Neural crest cell (in vitro differentiated cells): ENCODE measurements at places on chromosomes 6 and 20.

GRCh38 chr6:31935823-31936222 is 8.3 kb downstream of the C2 start:
- no peak for DNase-seq

DNA sequence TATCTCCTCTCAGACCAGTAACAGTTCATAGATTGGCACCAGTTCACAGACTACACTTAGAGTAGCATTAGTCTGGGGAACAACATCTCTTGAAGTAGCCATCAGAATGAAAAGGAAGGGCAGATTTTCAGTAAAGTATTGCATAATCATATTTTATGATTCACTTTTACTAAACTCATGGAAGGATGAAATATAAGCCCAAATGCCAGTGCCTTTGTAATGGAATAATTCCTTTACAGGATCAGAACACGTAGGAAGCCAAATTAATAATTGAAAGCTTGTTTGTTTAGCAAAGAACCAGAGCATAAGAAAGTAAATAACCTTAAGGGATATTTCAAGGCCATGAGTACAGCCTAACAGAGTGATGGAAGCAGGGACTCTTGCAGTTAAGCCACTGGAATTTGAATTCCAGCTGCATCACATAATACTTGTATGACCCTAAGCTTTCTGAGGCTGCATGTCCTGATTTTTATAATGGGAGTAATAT is 11.4 kb upstream of the LOC128125822 start:
- DNase-seq = no peak

- no peak for DNase-seq
Observed at GRCh38 chr6:141117874-141118273, 1014.9 kb upstream of the GJE1 start.

GRCh38 chr6:112007805-112008204 is 46.1 kb upstream of the CCN6 start:
- no peak for DNase-seq

- DNase-seq = peak; percentile 55
Observed at GRCh38 chr20:52312132-52312729, 120.7 kb upstream of the ZFP64 start.

- no peak for DNase-seq
Observed at GRCh38 chr6:121305957-121306607, 28.2 kb downstream of the TBC1D32 start.

GRCh38 chr6:116406678-116407345 is 36.1 kb downstream of the DSE start:
- no peak for DNase-seq

- DNase-seq = no peak
Observed at GRCh38 chr6:82088978-82089771, 158.4 kb downstream of the IBTK start.

DNA sequence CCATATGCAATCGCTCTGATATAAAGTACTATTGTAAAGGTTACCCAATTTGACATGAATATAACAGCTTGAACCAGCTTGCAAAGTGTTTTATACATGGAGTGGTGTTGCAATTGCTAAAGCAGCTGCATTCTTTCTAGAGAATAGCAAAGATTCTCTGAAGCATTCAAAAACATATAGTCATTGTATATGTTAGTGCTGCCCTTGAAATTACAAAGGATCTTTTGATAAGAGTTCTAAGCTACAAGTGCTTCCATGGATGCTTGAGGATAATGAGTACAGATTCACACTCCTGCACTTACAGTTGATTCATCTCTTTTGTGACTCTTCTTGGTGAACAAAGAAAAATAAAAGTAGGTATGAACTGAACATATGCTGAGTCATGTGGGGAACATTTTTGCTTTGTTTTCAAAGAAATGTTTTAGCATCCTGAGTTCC is 175.7 kb downstream of the ALDH8A1 start:
- no peak for DNase-seq

DNA sequence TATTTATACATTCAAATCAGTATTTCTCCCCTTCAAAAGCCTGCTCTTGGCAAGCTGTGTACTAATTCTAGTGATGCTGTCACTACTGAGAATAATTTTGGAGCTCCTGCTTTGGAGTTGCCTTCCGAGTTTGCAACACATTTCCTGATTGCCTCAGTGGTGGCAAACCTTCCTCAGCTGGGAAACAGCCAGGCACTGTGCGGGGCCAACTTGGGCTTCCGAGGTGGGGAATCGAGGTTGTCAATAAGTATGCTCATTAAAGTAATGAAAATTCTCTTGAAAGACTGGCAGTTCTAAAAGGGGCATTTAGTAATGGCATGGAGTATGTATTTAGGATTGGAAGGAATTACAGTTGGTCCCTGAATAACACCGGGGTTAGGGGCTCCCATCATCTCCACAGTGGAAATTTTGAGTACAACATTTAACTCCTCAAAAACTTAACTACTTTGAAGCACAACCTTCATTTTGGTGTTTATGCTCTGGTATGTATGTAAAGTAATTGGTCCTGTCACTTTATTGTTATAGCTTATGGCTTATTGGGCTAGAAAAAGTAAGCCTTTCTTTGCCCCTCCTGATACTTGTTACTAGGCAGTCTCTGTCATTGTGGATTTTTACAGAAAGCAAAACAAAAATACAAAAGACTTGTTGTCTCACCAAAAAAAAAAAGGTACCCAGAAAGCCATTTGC is 2.7 kb downstream of the PAQR8 start:
- DNase-seq = no peak

- DNase-seq = no peak
Observed at GRCh38 chr6:33875696-33876095, 71.9 kb upstream of the MLN start.
